ENCODE measurements at places on chromosomes 6 and 20.

DNA sequence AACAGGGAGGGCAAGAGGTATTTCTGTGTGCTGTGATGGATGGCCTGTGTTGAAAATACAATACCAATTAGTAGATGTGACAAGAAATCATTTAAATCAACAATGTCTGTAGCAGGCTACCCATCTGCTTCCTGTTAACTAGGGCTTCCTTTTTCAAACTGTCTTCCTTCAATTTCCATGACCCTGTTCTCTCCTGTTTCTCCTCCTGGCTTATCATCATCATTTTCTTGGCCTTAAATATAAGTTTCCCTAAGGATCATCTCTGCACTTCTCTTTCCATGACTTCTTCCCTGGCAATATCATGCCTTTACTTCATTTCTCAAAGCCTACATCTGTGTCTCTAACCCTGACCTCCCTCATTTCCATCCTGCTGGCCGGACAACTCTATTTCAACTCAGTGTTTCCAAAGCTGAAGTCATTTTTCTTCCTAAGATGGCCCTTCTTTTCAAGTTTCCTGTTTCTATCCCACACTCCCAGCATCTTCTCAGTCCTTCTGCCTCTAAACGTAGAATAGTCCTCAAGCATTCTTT, 18.2 kb downstream of the ZC2HC1B start:
- DNase-seq: peak; percentile 12

GRCh38 chr20:31569163-31570020, 35.7 kb upstream of the ID1 start:
- DNase-seq: peak; percentile 8

DNA sequence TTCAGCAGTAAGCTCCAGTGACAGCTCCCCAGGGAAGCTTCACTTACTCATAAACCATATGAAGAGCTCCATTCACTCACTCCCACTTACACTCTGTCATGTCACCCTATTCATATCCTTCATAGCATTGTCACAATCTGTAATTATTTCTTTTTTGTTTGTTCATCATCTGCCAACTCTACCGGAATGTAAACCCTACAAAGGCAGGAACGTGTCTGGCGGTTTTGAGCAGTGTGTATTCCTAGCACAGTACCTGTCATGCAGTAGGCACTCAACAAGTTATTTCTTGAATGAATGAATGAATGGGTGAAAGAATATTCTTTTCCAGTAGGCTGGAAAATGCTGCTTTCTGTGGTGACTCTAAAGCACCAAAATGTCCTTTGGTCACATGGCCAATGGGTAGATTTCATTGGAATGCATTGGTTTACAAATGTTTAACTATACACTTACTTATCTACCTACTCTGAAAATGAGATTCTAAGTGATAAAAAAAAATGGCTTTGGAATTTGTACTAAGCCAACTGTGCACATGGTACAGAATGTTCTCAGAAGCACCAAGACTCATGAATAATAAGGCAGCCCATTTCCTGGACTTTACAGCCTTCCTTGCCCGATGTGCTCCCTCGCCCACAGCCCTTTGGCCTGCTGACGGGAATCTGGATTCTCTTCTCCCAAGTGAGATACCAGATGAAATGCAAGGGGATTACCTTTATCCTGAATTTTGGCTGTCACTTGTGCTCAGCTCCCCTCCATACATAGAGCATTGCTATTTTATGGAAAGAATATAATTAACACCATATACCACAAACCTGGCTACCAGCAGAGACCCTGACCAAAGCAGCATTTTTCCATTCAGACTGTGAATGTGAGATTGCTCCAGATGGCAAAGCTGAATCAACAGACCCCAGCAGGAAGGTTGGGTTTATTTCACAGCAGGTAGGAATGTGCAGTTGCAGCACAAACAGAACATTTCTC, 273.3 kb downstream of the ALDH8A1 start:
- no peak for DNase-seq

GRCh38 chr6:104256646-104257045, 603.1 kb downstream of the HACE1 start:
- DNase-seq: no peak

DNA sequence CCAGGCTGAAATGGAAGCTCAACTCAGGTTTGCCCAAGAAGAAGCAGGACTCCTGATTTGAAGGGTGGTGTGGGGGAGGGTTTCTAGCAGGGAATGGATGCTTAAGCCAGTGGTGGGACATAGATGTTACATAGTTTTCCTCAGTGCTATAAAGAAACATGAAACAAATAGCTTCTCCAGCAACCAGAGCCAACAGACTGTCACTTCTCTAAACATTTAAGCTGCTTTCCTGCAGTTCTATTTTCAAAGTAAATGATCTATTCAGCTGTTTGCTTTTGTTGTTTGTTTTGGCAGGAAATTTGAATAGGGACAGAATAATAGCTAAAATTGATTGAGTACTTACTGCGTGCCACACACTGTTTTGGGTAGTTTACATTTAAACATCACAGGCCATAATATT, 169.0 kb downstream of the UST start:
- DNase-seq: no peak

- no peak for DNase-seq
These were observed 263.6 kb downstream of the EYA4 start for GRCh38 chr6:133504761-133505160.

DNA sequence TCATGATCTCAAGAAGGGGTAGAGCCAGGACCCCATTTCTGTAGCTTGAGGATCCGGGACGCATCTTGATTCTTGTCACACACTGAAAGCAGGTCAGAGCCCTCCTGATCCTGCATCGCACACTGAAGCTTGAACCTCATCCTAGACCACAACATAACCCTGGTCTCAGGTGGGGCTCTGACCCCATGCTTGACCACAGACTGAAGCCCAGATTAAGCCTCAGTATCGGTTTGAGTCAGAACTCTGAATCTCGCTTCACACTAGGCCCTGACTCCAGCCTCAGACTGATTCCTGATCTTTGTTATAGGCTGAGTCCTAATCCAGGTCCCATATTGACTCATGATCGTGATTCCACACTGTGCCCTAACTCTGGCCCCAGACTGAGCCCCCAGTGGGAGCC, 8.5 kb upstream of the RSPO4 start:
- DNase-seq: no peak

DNA sequence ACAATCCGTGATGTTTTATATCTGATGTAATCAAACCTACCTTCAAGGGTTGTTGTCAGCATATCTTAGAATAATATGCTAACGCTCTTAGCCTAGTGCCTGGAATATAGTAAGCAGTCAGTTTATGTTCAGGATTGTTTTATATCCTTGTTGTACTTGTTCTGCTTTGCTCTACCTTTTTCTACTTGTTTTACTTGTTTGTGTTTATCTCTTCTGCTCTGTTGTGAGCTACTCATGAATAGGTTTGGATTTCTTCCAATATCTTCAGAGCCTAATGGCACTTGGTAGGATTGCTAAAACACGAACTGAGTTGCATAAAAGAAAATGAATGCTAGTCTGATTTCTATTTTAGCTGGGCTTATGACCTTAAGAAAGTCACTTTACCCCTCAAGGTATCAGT, 40.1 kb downstream of the DNAH8 start:
- DNase-seq: no peak

GRCh38 chr20:12715991-12716680, 292.6 kb upstream of the SPTLC3 start:
- DNase-seq: no peak

DNA sequence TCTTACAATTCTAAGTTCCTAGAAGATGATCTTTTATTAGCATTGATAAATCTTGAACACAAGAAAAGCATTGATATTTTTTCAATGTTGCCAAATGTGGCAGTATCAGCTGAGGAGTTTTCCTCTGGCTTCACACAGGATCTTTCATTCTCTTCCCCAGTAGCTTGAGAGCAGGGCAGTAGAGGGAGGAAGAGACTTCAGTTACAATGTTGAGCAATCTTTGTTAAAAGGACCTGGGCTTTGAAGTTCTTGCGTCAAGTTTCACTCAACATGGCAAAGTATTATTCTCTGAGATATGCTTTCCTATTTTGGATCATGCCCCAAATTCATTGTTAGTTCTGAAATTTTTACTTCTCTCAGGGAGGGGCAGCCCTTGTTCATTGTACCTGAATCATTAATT, 238.0 kb downstream of the COL12A1 start:
- DNase-seq: peak; percentile 85

DNA sequence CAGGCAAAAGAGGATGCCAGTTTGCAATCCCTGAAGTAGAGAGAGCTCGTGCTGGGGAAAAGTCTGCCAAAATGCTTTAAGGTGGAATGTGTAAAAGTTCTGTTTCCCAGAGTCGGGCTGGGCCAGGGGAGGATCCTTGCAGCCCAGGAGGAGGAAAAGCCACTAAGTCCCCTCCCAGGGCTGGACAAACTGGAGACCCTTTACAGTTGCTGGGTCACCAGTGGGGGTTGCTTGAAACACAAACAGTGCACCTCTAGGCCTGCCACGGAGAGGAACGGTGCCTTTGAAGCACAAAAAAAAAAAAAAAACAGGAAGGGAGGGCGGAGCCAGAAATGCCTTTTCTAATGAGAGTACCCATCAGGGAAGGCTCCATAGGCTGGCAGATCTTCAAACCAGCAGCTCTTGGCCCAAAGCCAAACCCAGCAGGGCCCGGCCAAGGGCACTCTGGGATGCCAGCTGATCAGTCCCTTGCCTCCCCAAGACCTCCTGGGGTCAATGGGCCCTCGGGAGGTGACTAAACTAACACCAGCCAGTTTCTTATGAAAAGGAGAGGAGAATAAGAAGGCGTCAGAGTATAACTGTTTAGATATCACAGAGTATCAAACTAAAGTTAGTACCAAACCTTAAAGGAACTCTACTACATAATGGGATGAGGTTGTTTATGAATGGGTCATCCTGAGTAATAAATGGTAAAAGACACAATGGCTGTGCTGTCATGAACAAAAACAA, 23.7 kb downstream of the HLA-A start:
- DNase-seq: peak; percentile 92

GRCh38 chr6:27812078-27812804, 100.0 kb downstream of the OR2B2 start:
- no peak for DNase-seq

DNA sequence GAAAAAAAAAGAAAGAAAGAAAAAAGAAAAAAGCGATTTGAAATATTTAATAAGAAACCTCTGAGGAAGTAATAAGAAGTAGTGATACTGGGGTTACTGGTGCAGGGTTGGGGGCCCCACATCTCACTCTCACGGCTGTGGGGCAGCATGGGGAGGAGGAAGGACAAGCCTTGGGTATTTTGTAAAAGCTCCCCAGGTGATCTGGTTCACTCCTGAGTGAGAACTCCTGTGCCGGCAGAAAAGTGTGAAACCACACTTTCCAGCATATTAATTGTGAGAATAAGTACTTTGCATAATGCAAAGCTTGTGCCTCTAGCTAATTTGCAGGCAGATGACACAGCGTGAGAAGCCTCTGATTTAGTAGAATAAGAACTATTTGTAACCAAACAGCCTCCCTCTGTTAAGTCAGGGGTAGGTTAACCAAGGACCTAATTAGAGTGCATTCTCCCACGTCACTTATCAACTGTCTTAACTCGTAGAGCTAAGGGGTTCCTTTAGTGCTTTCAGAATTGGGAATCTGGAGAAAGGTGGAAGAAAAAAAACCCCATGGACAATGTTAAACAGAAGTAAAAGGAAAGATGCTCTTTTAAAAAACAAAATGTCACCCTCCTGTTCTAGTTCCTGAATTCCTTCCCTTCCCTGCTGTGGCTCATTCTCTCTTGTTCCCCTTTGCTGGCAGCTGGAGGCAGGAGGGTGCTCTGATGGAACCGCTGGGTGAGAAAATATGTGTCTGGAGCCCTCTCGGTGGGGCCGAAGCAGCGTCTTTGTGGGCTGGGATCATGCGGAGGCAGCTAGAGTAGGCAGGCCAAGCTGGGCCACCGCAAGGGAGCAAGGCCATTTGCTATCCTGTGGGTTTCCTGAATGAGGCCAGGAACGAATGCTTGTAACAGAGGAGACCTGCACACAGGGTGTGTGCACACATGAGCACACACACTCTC, 108.7 kb downstream of the FYN start:
- no peak for DNase-seq

GRCh38 chr6:35489995-35490791, 6.7 kb downstream of the TEAD3 start:
- no peak for DNase-seq

GRCh38 chr6:161242113-161242512, 31.7 kb downstream of the AGPAT4 start:
- no peak for DNase-seq

- DNase-seq: no peak
These were observed 195.7 kb upstream of the CITED2 start for GRCh38 chr6:139570166-139570565.

DNA sequence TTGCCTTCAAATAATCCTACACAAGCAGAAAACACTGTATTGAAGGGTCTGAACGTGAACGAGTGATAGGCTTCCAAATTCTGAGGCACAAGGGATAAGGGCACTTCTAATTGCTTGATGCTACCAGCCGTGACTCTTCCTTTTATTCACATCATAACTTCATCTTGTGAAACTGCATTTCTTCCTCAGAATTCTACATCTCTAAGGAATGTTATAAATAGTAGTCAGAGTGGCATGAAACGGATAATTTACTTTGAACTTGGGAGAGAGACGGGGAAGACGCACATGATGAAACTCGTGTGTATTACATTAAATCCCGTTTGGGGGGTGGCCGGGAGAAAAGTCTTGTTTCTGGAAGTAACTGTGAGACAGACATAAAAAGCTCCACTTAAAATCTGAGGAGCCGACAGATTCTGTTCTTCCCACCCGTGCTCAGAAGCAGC, 754 bp downstream of the HDDC2 start:
- peak; percentile 54 for DNase-seq

GRCh38 chr6:110282412-110282811, 75.7 kb downstream of the METTL24 start:
- DNase-seq: no peak

- DNase-seq: no peak
These were observed 428.3 kb downstream of the ADGRB3 start for GRCh38 chr6:69063401-69063800.

DNA sequence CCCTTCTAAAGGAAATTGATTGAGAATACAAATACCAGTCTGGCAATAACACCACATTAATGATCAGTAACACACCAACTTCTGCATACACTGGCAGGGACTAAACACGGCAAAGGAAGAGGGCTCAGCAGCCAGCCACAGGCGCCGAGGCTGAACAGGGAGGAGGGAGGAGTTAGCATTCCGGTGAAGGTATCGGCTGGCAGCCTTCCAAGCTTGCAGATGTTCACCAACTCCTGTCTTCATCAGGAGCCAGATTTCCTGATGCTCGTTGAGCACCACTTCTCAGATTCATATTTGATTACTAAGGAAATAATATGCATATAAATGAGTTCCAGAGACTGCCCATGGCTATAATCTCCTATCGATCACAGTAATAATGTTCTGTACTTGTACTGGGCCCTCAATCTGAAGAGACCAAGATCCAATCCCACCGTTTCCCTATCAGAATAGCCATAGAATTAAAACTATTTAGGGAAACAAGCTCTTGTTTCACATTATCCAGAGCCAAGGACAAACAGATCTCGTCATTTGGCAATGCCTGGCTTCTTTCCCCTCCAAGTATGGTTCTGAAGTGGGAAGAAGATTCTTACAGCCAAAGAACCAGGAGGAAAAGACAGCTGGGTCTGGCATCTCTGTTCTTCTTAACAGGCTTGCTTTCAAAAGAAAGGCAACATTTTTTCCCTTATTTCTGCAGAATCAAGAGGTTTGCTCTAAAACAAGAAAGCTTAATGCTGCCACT, 42.2 kb downstream of the GFOD1 start:
- no peak for DNase-seq
